Stimulated activated CD8-positive, alpha-beta memory T cell treated with anti-CD3 and anti-CD28 coated beads, Interleukin-7, amount 100 ng/mL, for 4 hours (primary cell): ENCODE measurements at places on chromosomes 3 and 15.

GRCh38 chr15:75193976-75194375 is 7.7 kb upstream of the C15orf39 start:
- no peak for DNase-seq

GRCh38 chr3:186315581-186316354 is 46.3 kb downstream of the DGKG start:
- DNase-seq: no peak

DNA sequence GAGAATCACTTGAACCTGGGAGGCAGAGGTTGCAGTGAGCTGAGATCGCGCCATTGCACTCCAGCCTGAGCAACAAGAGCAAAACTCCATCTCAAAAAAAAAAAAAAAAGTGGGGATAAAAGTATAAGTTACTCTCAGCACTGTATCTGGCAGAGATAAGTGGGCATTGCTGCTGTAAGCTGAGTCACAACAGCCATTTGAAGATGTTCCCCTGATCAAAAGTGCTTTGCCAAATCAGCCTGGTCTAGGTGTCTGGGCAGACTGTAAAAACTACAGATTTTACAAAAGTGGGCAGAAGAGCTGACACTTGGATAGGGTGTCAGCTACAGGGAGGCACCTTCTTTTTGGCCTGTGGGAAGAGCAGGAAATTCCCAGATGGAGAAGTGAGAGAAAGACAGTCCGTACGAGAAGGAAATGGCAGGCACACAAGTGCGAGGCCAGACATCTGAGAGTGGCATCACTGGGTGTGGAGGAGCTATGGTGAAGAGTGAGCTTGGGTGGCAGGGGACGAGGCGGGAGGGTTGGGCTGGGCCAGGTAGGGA is 78.5 kb downstream of the TRAK1 start:
- DNase-seq: no peak

DNA sequence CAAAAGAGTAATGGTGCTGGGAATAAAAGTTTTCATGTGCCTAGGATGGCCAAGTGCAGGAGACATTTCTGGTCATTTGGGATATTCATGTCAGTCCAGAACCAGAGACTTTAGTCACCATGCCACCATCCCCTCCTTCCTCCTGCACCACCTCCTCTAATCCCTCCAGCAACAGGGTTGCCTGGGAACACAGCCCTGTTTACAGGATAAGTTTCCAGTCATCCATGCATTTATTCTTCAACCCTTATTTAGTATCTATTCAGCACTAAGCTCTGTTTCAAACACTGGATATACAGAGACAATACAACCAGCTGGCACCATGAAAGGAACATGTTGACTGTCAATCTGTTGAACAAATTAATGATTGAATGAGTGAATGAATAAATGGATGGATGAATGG is 211.7 kb downstream of the CLSTN2 start:
- no peak for DNase-seq

DNA sequence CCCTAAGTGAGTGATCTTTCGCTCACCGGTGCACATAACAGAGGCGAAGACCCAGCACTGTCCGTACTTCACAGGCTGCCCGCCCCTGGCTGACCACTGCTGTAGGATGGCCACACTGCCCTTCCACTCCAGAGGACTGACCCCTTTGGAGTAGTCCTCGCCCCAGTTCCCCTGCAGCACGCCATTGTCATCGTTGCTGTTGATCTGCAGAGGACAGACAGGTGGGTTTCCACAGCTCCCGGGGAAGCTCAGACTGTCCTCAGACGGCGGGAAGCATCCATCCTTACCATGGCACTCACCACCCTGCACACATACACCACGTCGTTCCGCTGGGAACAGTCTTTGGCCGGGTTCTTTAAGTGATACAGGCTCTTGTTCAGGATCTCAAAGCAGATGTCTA is 20.5 kb upstream of the TGM5 start:
- DNase-seq: no peak

DNA sequence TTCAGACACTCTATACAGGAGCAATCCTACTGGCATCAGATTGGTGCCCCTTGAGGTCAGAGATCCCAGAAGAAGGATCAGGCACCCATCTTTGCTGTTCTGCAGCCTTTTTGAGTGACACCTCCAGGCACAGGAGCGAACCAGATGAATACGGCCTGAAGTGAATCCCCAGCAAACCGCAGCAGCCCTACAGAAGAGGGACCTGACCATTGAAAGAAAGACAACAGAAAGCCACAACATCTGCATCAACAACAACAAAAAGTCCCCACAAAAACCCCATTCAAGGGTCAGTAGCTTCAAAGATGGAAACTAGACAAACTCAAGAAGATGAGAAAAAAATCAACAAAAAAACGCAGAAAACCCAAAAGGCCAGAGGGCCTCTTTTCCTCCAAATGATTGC is 130.4 kb downstream of the PPM1L start:
- DNase-seq: no peak

GRCh38 chr3:139318431-139318816 is 25.4 kb upstream of the MRPS22 start:
- DNase-seq: no peak

DNA sequence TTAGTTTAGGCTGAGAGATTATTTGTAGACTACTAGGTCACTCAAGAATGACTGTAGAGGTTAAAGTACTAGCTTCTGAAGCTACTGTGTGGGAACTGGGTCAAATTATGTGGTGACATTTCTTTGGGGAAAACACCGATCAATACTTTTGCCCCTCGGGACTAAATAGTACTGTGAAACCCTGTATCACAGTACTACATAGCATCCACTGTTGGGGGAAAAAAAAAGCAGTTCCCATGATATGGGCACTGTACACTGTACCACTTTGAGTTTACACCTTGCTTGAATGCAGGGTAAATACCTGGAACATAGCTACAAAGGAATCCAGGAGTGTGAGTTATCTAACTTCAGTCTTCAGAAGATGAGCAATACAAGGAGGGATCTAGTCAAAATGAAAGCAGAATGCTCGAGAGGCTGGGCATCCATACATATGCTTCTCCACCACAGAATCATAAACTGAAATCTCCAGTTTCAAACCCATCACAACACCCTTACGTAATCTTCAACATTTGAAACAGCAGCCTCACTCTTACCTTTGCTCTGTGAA is 311.4 kb downstream of the UNC13C start:
- DNase-seq: no peak

DNA sequence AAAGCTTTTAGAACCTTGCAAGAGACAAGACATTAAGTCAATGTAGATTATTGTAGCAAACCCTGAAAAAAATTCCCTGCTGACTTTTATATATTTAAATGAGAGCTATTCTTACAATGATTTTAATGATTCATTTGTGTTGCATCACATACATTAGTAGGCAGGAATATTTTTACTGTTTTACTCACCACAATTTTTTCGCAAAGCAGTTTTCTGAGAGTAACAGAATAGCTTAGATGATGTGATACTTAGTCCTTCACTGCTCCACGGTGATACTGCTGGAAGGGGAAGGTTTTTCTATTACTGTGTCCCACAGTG is 43.9 kb upstream of the CLRN1 start:
- no peak for DNase-seq

GRCh38 chr3:24017305-24017704 is 72.2 kb downstream of the NR1D2 start:
- no peak for DNase-seq

DNA sequence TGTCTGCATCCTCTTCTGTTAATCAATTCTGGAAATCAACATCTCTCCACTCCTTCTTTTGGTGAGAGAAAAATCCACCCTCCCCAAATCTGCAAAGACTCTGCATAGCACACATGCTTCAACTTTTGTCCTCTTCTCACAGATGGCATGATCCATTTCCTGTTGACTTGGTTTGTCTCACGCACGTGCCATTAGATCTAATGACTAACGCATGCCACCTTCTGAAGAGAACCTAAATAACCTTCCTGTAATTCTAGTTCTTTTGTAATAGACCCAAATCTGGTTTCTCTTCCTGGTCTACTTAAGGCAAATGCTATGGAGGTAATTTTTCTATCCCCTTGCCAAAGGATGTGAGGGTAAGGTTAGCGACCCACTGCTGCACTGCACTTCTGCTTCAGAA is 51.0 kb upstream of the ATOSA start:
- peak; percentile 2 for DNase-seq

DNA sequence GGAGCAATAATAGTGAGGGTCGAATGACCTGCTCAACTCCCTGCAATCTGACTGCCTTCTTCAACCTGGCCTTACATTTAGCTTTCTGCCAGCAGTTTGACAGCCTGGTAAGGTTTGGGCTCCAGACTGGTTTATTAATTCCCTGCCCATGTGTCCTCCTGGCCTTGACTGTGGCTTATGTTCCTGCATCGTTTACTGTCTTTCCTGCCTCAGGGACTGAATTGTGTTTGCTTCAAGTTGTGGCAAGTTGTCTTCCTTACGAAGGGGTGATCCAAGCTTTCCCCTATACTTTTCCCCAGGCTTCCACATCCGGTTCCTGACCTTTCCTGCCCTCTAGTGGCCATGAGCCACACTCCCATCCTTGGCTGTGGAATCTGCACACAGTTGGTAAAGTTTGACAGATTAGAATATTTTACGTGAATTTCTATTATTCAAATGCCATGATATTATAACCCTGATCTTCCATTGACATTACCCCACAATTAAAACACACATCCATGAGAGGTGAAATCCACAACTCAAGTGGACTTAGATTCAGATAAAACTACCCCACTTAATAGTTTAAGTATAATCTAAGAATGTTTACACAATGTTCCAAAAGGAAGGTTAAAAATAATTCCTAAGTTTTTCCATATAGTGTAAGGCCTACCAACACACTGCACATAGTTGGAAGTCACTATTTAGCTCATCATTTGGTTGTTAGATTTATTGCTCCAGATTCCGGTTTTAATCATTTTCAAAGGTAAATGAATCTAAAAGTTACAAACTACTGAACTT is 95.7 kb downstream of the NEDD4 start:
- DNase-seq: no peak

DNA sequence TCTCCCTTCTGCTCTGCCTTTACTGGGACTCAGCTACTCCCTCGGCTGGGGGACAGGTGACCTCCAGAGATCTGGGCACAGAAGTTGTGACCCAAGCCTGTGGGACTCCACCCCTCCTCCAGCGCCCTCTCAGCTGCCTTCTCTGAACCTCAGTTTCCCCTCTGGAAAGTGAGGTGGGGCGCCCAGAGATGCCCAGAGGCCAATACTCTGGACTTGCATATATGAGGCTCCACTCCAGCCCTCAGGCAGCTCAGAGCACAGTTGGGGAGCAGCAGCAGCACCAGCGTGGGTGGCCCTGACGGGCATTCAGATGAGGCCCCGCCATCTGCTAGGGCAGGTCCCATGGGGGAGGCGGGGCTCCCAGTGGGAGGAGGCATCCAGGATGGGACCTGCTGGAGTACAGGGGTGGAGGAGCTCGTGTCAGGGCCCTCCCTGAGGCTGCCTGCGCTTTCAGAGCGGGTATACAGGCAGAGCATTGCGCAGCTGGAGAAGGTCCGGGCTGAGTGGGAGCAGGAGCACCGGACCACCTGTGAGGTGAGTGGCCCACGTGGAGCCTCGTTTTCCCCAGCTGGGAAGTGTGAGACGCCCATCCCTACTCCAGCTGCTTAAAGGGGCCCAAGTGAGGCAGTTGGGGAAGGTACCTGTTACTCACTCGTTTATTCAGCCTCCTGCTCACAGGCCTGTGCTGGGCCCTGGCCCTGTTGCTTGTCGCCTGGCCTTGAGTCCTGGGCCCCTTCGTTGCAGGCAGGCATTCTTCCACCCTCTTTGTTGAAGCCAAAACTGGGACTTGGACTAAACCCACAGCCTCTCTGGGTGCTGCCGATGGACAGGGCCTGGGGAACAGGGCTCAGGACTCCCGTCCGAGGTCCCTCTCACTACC is 35.4 kb downstream of the PSTPIP1 start:
- DNase-seq: no peak
